ENCODE measurements at places on chromosomes 11 and 22. TPM values are rescaled to one million over a fixed set of nuclear protein-coding genes. Genes with fewer than 3 reads are reported as not detected.

DNA sequence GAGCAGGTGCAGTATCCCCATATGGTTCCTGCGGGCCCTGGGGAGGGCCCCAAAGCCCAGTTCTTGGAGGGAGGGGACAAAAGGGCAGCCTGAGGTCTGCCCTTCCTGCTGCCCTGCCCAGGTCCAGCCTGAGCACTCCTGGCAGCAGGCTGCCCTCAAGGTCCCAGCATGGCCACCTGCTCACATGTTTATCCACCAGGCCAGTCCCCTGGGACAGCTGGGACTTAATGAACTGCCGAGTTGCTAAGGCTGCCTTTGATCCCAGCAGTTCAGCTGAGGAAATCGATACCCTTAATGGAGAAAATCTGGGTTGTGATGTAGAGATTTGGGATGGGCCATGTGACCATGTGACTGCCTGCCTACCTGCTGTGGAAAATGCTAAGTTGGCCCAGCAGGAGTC lies 146.2 kb downstream of the TRIM29 start:
- DNase-seq: no peak

GRCh38 chr11:72132646-72133045 lies 2.9 kb upstream of the FOLR3 start:
- no peak for DNase-seq

OR2D3 gene
- not detected for total RNA-seq

DNA sequence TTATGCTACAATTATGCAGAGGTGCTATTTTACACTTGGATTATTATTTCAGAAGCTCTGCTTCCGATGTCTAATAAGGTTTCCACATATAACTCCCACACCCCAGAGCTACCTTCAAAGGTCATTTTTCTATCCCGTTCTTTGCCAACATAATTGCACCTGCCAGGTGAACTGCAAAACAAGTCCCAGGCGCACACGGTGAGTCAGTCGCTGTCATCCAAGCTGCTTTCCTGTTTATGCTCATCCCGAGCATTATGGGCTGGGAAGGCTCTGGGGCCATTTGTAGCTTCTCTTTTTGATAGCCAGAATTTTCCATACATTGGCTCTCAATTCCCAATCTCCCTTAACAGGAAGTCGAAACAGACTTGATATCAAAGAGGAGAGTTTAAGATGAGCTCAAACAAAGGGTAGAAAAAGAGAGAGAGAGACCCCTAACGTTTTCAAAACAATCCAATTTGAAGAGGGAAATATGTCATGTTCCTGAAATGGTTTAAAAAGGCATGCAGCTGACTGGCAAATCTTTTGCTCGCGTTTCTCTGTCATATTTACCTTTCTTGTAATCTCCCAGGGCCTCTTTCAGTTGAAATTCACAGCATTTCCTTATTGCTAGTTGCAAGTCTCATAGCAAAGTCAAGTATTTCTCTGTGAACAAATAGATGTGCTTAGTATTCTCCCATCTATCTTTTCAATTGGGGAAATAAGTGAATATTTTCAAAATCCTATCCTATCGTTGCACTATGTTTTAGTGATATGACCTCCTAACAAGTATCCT lies 815.9 kb downstream of the KCNA4 start:
- DNase-seq: no peak

GRCh38 chr22:48338793-48339705 lies 1488.6 kb downstream of the BRD1 start:
- peak; percentile 20 for DNase-seq

NPTXR gene
- total RNA-seq: 13.4 TPM

GRCh38 chr22:44340271-44341239 lies 27.8 kb upstream of the SHISAL1 start:
- no peak for DNase-seq

- no peak for DNase-seq
These were observed 15.8 kb downstream of the SCUBE2 start for GRCh38 chr11:9075556-9075955.

DNA sequence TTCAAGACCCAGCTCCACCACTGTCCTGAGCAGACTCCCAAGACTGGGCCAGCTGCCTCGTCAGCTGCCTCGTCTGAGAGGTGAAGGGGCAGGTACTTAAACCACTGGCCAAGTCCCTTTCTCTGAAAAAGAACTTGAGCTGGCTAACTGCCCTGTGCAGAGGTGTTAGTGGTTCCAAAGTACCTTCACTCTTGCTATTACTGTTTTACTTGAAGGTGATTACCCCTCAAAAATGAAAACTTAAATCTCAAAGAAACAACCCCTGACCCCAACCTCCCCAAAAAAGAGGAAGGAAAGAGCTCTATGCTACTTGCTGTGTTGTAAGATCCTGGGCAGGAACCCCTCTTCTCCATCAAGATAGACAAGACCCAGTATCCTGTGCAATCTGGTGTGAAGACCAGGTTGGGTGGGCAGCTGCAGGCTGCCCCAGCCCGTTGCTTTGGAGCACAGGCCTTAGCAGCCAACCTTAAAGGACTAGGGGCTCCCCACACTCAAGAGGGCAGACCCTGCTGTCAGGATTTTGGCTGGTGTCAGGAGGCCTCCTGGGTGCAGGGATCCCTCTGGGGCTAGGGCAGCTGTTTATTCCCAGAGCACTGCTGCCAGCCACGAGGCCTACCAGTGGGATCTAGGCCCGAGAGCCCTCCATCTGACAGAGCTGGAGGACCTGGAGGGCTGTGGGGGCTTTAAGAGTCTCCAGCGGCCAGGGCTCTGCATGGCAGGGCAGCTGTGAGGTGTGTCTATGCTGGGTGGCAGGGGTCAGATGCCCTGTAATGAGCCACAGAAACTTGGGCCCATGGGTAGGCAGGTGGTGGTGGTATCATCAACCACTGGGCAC lies 13.0 kb downstream of the GUCD1 start:
- DNase-seq: no peak

DNA sequence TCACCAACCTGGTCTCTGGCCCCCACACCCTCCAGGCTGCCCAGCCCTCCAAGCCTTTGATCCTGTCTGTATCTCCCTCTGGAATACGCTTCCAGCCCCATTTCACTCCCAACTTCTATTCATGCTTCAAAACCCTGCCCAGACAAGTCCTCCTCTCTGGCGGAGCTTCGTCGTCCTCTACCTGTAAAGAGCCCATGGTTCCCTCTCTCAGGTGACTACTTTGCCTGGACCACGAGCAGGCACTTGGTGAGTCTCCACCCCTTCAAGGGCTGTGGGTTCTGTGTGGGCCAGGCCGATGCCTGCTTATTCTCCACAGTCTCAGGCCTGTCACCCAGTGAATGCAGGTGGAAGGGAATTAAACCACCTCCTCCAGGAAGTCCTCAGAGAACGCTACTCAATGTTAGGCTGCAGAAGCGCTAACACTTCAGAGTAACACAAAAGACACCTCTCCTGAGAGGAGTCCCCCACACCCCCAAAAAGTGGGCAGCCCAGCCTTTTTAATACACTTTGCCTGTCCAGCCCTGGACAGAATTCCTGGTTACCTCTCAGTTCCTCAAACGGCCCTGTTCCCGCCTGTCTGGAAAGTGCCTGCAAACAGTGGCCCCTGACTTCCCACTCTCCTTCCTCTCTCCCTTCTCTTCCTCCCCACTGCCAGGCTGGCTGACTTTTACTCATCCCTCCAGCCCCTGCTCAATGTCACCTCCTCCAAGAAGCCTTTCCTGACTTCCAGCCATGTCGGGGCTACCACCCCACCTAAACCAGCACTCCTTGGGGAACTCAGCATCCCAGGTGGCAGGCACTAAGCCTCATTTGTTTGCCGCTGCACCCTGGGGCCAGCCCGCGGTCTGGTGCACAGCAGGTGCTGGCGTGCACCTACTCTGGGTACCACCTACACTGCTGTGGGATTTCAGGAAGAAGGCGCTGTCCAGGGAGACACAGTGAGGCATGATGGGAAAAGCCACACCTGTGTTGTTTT lies 9.0 kb downstream of the RAC2 start:
- no peak for DNase-seq

FAM76B gene
- 37.9 TPM for total RNA-seq

DNA sequence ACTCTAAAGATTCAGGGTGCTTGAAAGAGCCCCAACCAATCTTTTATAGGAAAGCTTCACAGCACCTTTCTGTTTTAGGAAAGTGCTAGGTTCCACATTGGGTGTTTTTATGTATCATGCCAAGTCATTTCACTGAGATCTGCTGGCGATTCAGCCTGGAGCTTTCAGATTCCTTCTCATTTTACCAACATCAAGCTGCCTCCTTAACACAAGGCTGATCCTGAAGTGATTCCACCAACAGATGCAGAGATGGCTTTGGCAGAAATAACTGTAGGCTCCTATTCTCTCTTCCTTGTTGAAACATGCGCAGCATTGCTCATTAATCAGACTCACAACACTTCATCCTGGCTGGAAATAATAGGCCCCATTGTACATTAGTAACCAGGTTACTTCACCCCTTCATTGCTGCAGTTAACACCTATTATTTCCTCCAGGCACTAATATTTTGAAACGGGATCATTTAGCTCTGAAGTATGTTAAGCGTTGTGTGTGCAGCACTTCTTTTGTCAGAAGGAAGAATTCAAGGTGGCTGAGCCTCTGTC lies 89.0 kb downstream of the OPCML start:
- DNase-seq: no peak

DNA sequence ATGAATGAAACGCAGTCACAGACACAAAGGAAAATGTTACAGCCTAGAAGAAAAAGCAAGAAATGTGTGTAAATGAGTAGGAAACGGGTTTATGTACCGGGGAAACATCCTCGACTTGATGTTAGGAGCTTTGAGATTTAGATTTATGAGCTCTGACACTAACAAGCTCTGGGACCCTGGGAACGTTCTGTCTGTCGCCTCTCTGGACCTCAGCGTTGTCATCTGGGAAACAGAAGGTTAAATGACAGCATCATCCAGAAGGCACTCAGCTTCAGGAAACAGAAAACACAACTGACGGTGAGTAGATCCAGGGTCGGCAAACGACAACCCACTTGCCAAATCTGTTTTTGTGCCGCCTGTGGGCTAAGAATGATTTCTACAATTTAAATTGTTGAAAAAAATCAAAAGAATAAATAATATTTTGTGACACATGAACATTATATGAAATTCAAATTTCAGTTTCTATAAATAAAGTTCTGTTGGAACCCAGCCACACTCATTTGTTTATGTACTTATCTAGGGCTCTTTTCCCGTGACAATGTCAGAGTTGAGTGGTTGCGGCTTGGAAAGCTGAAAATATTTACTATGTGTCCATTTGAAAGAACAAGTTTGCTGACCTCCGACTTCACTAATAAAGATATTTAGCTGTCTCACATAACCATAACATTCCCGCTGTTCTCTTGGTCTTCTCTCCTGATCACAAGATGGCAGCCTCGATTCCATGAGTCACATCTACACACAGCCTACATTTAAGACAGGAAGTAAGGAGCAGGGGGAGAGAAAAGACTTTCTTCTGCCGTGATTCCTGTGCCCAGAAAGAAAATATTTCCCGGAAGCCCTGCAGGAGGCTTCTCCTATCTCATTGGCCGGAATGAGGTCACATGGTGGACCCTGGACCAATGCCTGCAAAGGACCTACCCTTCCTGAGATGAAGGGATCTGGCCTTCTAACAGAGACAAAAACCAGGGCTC lies 47.1 kb upstream of the SYT13 start:
- peak; percentile 76 for DNase-seq

GRCh38 chr11:7275133-7275532 lies 23.4 kb downstream of the SYT9 start:
- DNase-seq: no peak

Data from GM23338 (cell line).